Activated T-helper 17 cell treated with anti-CD3 and anti-CD28 coated beads, Interleukin-2, amount 50 U/mL, for 72 hours (primary cell): ENCODE measurements at places on chromosomes 7 and 10.
A peak's percentile ranks its signal among the peaks of the same experiment; 100 is the strongest.

- ATAC-seq = no peak
These were observed 252.6 kb upstream of the INHBA start for GRCh38 chr7:41955451-41955850.

- peak; percentile 56 for ATAC-seq
These were observed 190.1 kb upstream of the AGR3 start for GRCh38 chr7:17071866-17072265.

DNA sequence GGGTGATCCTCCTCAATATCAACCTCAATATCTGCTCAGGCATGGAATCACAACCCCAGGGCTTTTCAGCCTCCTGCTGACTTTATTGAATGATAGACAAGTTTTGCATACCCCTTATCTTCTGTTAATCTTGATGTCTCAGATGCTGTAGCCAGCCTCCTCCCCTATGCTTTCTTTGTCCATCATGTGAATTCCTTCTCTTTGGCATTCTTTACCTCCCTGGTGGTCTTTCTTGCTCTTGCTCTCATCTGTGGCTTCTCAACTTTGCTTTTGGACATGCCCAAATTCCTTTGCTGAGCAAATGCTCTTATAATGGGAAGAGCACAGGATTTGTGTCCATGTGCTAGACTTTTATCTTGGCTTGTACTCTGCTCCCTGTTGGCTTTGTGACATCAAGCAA is 73.4 kb upstream of the FAM13C start:
- no peak for ATAC-seq

GRCh38 chr10:125082881-125083575 is 77.3 kb downstream of the CTBP2 start:
- no peak for ATAC-seq
